IMR-90 (cell line): ENCODE measurements at places on chromosomes 5 and 9. TPM values are rescaled to one million over a fixed set of nuclear protein-coding genes. Genes with fewer than 3 reads are reported as not detected.

Gene SPINK5
- total RNA-seq: not detected in 2 replicates

Gene ZDHHC11B
- not detected in 2 replicates for total RNA-seq

Gene BAAT
- total RNA-seq: under 0.01 TPM in 1 of 2 replicates, not detected in the other

Gene IFNA21
- not detected in 2 replicates for total RNA-seq

Gene NR3C1
- total RNA-seq: 62.8 and 77.4 TPM in 2 replicates

Gene TNFSF15
- under 0.01 and 0.18 TPM in 2 replicates for total RNA-seq

Gene CA9
- total RNA-seq: 0.54 and 0.56 TPM in 2 replicates

Gene OTULINL
- total RNA-seq: 0.18 and 0.28 TPM in 2 replicates

Gene FST
- 141 and 187 TPM in 2 replicates for total RNA-seq

Gene GPX8
- 166 and 201 TPM in 2 replicates for total RNA-seq

Gene CCL21
- not detected in 2 replicates for total RNA-seq

Gene PCDHGA8
- total RNA-seq: 2.0 and 2.2 TPM in 2 replicates

- DNase-seq: no peak
These were observed 203.0 kb downstream of the SPATA31A6 start for GRCh38 chr9:42386477-42386876.

DNA sequence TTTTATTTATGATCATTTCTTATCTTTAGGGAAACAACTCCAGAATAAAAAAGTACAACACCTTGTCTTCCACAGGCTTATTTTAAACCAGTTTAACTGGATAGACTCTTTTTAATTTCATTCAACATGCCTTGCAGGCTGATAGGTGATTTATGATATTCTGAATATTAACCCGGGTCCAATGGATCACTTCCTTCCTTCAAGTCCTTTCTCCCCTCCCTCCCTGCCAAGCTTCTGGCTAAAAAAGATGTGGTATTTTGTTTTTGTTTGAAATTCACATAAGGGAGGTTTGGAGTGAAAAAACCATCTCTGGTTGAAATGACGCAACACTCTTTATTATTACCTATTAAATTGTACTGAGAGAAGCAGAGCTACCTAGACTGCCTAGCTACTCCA, 265.3 kb downstream of the MLLT3 start:
- DNase-seq: no peak

GRCh38 chr9:13719446-13719845, 440.0 kb upstream of the MPDZ start:
- peak; percentile 36 for DNase-seq

DNA sequence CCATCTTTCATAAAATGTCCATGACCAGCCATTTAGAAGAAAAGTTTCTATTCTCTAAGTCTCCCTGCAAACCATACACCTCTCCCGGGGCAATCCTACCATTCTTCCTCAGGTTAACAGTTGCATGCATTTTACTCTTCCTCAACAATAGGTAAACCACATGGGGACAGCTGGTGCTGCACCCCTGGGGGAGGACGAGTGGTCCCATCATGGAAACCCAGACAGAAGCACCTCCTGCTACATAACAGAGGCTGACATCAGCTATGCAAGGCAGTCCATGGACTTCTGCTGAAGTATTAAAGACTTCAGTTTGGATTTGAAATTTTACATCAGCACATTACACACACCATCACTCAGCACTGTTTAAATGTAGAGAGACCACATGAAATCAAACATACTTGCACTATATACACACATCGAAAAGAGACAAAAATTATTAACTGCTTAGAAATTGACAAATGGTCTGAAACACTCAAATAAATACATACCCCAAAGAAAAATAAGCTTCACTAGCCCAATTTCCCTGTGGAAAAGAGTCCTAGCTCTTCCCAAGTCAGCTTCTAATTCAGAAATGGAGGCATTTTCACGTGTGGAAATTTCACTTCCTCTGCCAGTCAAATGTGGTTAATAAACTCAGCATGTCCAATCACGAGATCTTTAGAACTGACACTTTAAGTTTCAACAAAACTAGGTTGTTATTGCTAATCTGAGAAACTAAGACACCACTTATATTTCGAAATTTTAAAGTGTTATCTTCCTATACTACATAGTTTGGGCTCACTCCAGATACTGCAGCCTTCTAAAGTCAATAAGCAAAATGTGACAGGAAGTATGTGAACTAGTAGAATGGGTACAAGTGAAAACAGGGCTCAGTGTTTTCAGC, 173.4 kb downstream of the ROR2 start:
- DNase-seq: peak; percentile 61

GRCh38 chr9:126497660-126498275, 116.0 kb upstream of the LMX1B start:
- no peak for DNase-seq

DNA sequence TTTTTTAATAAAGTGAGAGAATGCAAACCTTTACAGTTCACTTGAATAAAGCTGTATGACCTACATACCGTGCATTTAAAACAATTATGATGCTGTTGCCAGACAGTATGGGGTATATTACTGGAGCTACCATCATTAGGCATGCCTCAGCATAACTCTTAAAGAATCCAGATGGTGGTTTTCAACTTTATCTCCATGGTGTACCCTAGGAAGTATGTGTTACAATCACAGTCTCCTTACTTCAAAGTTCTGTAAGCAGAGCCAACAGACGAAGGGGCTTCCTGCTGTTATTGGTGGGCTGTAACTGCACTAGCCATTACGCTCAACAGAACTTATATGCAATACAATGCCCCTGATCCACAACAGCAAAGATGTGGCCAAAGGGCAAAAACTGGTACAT, 803.3 kb downstream of the DTWD2 start:
- DNase-seq: no peak

- no peak for DNase-seq
These were observed 15.4 kb upstream of the CEL start for GRCh38 chr9:133046196-133046899.

DNA sequence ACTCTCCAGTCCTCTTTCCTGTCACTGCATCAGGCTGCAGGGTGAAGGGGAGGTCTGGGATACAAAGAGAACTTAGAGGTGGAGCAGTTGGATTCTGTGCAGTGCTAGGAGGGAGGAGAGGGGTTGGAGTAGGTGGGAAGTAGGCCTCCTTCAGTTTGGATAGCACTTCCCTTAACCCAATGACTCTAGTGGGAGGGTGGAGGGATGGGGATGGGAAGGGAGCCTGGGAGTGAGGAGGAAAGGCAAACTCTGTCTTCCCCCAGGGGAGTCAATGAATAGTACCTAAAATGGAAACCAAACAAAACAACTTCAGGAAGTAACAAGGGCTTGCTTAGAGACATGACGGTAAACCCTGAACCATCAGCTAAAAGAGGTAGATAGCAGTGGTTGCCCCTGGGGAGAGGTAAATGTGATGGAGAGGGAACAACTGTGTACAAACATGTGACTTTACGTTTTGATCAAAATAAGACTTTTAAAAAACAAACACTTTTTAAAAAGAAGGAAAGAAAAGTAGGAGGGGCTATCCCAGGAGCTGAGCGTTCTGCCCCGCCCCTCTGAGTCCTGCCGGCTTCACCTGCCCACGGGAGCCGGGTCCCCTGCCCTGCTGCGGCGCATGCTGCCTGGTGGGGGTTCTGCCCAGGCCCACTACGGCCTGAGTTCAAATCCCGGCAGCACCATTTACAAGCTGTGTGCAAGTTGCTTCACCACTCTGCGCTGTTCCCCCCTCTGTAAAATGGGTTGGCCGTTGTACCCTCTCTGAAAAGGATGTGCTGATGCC, 30.9 kb downstream of the GSN start:
- DNase-seq: no peak

DNA sequence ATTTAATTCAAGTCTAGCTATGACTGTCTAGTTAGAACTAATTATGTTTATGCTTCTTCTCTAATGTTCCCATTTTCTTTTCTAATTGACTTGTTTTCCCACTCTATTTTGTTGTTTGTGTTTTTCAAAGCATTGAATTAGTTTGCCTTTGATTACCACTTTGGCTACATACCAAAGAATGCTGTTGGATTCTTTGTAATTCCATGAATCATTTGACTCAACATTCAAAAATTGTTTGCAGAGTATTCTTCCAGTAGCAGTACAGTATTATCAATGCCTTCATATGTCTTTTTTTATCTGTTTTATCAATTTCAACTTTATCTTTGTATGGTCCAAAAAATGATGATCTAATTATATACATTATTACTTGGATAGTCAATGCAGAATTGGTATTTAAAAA, 288.7 kb downstream of the RFX3 start:
- DNase-seq: no peak

DNA sequence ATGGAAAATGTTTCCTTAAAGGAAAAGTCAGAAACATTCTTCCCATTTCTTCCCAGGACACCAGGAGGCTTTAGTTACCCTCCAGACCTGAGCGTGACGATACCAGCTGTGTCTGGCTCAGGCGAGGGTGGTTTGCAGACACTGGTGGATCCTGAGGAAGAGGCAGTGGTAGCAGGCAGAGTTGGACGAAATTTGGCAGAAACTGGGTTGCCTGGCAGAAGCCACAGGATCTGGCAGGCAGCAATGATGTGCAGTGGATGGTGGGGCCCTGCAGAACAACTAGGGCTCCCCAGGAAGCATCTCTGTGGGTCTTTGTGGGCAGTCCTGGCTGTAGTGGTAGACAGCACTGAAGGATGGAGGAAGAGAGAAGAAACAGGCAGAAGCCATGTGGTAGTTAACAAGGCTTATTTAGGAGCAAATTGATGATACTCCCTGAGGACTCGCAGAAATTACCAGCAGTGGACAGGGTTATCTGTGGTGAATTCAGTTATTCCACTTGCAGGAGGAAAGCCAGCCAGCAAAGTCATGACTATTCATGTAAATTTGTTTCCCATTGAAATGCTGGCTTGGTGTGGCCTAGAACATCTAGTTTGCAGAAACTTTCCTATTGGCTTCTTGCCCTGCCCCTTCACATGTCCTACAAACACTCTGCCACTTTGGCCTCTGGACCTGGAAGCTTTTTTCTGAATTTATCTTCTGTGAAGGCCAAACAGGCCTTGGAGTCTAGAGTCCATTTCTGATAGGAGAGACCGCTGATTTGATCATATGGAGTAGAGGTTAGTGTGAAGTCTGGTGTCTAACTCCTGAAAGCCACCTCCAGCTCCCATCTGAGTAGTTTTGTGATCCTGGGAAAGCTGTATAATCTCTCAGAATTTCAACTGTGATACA, 212.0 kb downstream of the DMRT2 start:
- DNase-seq: no peak

DNA sequence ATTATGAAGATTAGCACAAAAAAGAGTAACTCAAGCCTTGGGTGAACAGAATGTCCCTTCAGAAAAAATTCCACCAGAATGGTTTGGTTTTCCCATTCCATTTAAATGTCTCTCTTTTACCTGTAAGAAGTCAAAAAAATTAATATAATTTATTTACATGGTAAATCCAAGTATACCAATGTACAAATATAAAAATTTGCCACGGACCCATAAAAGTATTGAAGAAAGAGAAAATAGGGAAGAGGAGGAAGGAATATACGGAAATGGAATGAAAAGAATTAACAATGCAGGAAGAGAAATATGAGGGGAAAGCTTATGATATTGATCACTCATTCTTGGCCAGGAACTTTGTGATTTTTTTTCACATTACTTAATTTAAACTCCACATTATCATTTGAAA, at the start of gene OR13C9:
OR13C9 (minus strand) TSS at position 101 of the 400 bp plus-strand sequence; CDS start at position 101, 0 bp downstream.
- no peak for DNase-seq

- DNase-seq: peak; percentile 50
These were observed 14.7 kb downstream of the ITGA1 start for GRCh38 chr5:52802272-52802973.

DNA sequence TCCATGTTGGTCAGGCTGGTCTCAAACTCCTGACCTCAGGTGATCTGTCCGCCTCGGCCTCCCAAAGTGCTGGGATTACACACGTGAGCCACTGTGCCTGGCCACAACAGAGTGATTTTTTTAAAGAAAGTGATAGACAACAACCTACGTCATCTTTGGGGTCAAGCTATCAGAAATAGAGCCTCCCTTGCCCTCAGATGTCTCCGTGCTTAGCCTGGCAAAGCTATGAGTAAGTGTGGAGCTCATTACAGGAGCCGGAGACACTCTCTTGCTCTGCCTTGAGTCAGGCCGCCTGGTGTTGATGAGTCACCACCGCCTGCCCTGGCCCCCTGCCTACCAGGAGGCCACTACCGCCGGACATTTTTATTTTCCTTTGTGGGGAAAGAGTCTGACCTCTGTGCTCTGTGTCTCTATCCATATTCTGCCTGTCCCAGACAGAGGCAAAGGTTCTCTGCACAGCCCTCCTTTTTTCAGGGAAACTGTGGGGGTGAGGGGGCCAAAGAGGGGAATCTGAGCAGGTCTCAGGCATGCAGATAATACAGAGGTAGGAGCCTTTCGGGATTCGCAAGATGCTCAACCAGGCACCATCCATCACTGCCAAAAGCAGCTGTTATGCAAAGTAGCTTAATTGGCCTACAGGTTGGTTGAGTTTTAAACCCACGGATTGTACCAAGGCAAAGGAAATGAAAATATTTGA, 123.7 kb upstream of the CPEB4 start:
- peak; percentile 96 for DNase-seq

GRCh38 chr9:72980600-72981265, 27.9 kb upstream of the ALDH1A1 start:
- no peak for DNase-seq

DNA sequence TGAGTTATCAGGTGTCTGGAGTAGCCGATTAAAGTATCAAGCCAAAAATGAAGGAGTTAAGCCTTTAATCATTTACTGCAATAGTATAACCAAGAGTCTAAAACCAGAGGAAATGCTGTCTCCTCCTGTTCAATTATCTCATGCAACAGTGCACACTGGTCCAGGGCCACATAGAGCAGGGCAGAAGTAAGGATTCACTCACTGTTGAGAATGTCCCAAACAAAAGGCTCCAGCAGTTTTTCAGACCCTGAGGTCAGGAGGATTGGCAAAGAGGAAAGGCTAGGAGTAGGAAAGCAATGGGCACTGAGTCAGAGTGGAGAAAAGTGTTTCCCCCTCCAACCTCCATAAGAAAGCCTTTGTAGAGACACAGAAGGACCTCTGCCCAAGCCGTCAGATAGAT, 168.2 kb downstream of the RNF180 start:
- no peak for DNase-seq

GRCh38 chr5:15502208-15502607, 2.2 kb downstream of the FBXL7 start:
- peak; percentile 63 for DNase-seq

GRCh38 chr5:112604732-112605630, 132.7 kb upstream of the APC start:
- no peak for DNase-seq
